SK-N-SH treated with all-trans-retinoic acid at 6 μM for 48 hours (cell line): ENCODE measurements at places on chromosomes 3 and 15.

DNA sequence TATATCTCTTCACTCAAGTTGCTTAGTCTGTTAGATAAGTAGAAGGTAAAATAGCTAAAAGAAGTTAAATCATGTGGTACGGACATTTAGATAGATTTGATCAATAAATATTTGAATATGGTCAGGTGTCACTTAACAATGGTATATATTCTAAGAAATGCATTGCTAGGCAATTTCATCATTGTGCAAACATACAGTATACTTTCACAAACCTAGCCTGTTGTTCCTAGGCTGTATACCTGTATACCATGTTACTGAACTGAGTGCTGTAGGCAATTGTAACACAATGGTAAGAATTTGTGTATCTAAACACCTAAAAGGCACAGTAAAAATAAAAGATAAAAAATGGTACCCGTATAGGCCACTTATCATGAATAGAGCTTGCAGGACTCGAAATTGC lies 112.8 kb upstream of the CGNL1 start:
- no peak for ATAC-seq

DNA sequence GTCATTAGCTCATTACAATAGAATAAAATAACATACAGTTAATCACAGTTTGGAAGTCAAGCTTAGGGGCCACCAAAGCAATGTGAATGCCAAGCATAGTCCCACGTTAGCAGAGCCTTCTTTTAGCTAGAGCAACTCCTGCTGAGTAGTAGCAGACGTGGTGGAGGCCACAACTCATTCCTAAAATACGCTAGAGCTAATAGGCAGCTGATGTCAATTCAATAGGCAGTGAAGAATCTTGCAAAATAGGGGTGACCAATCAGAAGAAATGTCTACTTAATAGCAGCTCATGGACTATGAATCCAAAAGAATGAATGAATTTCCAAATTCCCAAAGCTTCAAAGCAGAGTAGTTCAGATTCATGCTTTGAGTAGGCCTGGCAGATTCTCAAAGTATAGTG lies 292.9 kb upstream of the RORA start:
- no peak for ATAC-seq

DNA sequence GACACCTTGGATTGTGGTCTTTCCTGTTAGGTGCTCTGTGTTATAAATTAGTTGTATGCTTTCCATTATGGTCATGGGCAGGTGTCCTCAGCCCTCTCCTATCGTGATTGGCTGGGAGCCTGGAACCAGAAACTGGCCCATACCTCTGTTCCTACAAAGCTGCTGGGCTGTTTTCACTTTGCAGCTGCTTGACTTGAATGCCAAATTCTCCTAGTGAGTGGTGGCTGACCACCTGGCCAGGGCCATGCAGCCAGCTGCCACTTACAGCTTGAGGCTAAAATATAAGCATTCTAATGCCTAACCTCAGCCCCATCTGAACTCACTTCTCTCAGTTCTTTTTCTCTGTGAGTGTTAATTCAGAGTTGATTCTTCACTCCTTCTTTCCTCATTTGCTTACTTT lies 239.3 kb upstream of the GBE1 start:
- ATAC-seq, result no peak

DNA sequence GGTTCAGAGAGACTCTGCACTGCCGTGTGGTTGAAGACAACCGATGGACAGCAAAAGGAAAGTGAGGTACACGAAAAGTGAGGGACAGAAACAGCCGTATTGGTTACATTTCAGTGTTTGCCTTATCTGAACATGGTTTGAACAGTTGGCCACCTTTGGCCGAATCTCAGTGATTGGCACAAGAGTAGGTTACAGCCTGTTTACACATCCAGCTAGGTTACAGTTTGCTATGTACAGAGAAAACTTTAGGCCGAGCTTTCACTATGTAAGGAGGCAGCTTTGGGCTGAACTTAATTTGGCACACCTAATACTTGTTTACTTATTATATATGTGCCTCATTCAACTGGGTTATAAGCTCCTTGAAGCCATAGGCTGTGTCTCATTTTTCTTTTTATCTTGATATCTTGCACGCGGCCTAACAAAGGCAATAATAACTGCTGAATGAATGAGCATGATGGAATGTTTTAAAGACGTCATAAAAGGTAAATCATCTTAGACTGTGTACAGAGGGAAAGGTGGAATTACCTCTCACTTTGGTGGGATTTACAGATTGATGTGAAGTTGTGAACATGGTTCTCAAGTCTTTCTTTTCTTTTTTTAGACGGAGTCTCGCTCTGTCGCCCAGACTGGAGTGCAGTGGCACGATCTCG lies 17.2 kb upstream of the GREM1 start:
- ATAC-seq, result no peak

DNA sequence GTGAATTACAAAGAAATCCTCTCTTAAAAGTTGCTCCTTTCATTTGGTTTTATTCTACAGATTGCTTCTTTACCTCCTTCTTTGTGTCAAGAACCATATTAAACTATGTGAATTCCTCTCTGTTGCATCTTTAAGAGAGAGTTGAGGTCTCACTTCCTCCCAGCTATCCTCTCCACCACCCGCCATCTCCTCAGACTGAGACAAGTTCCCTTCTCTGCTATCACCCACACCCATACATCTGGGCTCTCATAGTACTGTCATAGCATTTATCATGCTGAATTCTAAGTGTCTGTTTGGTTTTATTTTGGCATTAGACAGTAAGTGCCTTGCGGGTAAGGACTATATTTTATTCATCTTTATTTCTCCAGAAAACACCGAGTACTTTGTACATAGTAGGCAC lies 54.2 kb downstream of the B3GALNT1 start:
- no peak for ATAC-seq

- no peak for ATAC-seq
Observed at GRCh38 chr3:61057464-61057863, 193.8 kb downstream of the FHIT start.

- peak; percentile 42; the same call in 2 of the 3 replicates for ATAC-seq
Observed at GRCh38 chr3:151460228-151460627, 633 bp downstream of the IGSF10 start.

DNA sequence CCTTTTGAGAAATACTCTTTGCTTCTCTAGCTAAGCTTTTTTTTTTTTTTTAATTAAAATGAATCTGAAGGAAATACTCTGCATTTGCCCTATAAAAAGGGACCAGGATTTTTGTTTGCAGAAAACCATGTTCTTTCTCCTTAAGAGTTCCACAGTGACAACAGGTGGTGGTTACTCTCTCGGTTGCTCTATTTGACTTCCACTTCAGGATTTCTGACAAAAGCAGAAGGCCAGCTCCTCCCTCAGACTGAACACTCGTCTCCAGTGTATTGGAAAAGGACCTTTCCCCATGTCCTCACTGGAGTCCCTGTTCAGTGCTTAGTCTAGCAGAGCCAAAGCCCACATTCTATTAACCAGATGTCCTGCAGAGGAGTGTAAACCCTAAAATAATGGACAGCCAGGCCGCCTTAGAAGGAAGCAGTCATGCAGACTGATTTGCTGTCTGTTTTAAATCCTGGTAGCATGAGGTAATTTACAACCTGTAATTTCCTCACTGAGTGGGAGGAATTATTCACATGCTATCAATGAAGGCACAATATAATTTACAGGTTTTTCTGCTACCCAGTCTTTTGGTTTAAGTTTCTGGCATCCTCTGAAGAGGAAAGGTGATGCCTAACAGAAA lies 599.3 kb downstream of the PYDC2 start:
- no peak for ATAC-seq

- ATAC-seq, result no peak
Observed at GRCh38 chr3:171491361-171491760, 31.2 kb upstream of the TNIK start.

DNA sequence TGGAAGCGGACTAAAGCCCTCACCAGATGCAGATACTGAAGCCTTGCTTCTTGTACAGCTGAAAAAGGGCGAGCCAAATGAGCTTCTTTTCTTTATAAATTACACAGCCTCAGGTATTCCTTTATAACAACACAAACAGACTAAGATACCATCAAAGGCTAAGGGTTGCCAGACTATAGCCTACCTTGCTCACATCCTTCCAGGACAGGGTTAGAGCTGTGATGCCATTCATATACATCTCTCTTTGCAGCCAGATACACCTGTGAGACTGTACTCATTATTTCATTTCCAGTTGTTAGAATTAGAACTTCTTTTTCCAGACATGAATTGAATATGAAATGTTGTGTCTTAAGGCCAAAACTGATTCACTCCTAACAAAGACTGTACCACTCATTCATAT lies 262.8 kb upstream of the NR2F2 start:
- ATAC-seq, result no peak

DNA sequence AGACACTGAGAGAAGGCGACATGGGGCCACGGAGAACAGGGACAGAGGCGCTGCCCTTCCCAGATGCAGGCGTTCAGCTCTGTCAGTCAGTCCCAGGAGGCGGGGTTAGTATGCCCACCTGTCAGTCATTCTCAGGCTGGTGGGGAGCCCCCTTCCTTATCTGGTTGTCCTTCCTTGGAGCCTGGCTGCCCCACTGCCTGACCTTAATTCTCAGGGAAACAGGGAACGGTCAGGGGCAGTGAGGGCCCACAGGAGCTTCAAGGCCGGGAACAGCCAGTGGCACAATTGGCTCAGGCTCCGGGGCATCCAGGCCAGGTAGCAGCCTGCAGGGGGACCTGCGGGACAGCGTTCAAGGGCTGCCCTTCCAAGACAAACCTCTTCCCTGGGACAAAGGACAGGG lies 133.2 kb downstream of the CHSY1 start:
- no peak for ATAC-seq

- no peak for ATAC-seq
Observed at GRCh38 chr3:32961189-32961715, 9.8 kb downstream of the CCR4 start.

GRCh38 chr3:39753391-39753790 lies 56.0 kb upstream of the MYRIP start:
- ATAC-seq, result peak; percentile 15; the same call in 1 of the 3 replicates

DNA sequence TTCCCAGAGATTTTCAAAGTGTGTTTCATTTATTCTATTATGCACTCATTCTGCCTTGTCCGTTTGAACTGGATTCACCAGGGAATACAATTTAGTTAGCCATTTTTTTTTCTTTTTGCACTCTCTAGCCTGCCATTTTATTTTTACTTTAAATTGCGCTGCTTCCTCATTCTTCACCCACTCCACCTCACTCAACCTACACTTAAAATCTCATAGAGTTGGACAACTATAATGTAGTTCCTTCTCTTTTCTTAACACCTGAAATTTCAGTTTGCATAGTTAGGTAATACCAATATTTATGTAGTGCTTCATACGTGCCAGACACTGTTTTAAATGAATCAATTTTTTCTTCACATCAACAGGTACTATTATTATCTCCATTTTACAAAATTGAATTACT lies 42.4 kb upstream of the CMC1 start:
- no peak for ATAC-seq

- peak; percentile 84 for ATAC-seq
Observed at GRCh38 chr15:73924171-73924921, 1.9 kb upstream of the LOXL1 start.

DNA sequence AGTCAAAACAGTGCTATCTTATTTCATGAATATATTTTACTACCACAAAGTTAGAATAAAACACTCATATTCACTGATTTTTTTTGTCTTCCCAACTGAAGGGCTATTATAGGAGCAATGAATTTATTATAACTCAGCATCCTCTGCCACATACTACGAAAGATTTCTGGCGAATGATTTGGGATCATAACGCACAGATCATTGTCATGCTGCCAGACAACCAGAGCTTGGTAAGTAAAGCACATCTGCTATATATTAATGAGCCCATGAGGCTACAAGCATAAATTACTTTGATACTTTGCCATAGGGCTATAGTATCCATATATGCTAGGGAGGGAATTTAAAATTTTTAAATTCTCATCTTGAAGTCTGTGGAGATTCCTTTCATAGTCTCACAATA lies 95.9 kb downstream of the FEZF2 start:
- peak; percentile 77 for ATAC-seq

- ATAC-seq, result no peak
Observed at GRCh38 chr3:190205739-190206138, 85.0 kb upstream of the P3H2 start.

DNA sequence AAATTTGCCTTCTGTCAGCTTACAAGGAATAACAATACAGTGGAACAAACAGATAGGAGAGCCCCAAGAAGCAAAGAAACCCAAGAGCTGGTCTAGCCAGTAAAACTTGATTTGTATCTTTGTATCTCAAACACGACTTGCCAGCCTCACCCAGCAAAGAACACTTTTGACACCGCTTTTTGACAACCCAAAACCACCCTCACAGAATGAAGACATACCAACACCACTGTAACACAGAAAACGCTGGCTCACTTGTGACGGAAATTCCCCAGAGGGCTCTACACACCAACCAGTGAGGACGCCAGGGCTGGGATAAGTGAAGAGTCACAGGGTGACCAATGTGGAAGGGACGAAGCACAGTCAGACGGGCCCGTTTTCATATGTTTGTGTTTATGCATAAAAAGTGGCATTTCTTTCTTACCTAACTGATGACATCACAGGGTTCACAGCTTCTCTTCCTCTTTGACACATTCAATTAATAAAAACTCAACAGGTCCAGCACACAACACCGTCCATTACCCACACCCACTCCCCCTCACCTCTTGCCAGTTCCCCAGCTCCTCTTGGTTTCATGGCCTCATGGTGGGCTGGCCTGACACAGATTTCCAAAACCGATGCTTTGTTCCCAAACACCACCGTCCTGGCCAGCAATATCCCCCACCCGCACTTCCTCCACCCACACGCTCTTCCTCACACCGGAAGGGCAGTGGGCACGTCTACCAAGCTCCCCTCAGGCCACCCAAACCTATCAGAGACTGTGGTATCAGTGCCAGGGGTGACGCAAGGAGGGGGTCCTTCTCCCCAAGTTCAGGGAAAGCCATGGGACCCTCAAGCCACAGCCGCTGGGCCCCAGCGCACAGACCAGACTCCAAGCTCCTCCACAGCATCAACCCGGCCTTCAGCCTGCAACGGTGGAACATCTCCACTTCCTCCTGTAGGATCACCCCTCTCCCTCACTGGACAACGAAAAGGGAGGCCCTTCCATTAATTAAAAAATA lies 94.2 kb downstream of the ADAMTS17 start:
- ATAC-seq, result no peak

DNA sequence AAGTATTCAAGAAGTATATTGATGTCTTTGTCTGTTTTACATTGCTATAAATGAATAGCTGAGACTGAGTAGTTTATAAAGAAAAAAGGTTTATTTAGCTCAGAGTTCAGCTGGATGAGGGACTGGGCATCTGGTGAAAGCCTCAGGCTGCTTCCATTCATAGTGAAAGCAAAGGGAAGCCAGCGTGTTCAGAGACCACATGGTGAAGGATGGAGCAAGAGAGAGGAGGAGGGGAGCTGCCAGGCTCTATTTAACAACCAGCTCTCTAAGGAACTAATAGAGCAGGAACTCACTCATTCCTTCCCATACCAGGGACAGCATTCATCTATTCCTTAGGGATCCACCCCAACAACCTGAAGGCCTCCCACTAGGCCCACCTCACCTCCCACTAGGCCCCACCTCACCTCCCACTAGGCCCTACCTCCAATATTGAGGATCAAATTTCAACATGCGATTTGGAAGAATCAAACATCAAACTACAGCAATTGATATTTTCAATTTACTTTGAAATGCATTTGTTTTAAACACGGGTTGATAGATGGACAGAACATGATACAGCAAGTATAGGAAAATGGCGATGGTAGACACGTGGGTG lies 167.5 kb upstream of the HES1 start:
- ATAC-seq, result no peak
